Central memory CD8-positive, alpha-beta T cell (primary cell): ENCODE measurements at places on chromosomes 12 and 14.

GRCh38 chr14:104136472-104137296, 1.7 kb upstream of the KIF26A start:
- no peak for DNase-seq

GRCh38 chr12:642633-643474, 20.4 kb downstream of the NINJ2 start:
- peak; percentile 70 for DNase-seq

GRCh38 chr14:52960627-52961026, 9.8 kb upstream of the FERMT2 start:
- no peak for DNase-seq

GRCh38 chr14:83863042-83863774, 1666.7 kb upstream of the FLRT2 start:
- DNase-seq: no peak

GRCh38 chr14:54797556-54797955, 105.1 kb downstream of the GCH1 start:
- DNase-seq: no peak

GRCh38 chr12:72075401-72075800, 136.8 kb downstream of the TPH2 start:
- DNase-seq: no peak
